ENCODE measurements at places on chromosomes 2 and 18. TPM values are rescaled to one million over a fixed set of nuclear protein-coding genes. Genes with fewer than 3 reads are reported as not detected.

DUSP19 gene
- total RNA-seq: 0.42 TPM

TNFAIP6 gene
- 11.1 TPM for total RNA-seq

DNER gene
- total RNA-seq: 0.21 TPM

FAHD2A gene
- 12.2 TPM for total RNA-seq

CYP27A1 gene
- total RNA-seq: 10.8 TPM

TTC32 gene
- 42.2 TPM for total RNA-seq

TMEM185B gene
- 17.5 TPM for total RNA-seq

POTEC gene
- not detected for total RNA-seq
